ENCODE measurements at places on chromosomes 12 and 14.

DNA sequence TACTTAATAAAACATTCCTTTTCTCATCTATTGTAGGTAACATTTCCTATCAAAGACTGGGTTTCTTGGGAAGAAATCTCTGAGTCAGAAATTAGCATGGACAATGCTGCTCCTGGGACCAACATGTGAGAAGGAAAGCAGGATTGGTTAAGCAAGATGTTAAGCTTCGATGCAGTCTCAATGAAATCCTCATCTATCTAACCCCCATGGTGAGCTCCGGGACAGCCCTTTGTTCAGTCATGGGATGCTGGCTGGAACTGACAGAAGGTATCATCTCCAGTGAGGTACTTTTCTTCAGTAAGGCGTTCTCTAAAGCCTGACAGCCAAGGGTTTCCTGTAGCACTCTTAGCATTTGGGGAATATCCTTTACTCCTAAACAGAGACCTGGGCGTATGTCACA is 82.8 kb upstream of the SINHCAF start:
- DNase-seq = no peak

DNA sequence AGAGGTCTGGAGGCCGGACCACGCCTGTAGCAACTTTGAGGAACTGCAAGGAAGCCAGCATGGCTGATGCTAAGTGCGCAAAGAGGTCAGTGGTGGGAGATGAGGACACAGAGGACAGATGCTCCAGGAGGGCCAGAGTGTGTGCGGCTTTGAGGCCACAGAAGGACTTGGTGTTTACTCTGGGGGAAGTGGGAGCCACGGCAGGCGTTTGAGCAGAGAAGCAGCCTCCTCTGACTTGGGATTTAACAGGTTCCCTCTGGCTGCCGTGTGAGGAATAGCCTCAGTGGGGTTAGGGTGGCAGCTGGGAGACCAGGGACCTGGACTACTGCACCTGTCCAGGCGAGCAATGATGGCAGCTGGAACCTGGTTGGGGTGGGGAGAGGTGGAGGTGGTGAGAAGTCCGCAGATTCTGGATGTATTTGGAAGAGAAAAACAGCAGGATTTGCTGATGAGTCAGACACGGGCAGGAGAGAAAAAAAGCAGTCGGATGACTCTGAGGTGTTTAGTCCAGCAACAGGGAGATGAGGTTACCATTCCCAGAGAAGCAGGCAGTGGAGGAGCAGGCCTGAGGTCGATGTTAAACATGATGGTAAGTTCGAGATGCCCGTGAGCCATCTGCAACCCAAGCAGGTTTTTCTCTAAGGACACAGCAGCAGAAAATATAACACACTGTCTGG is 143.5 kb downstream of the SCARB1 start:
- DNase-seq = no peak

GRCh38 chr12:125064492-125064891 is 743 bp upstream of the AACS start:
- no peak for DNase-seq

- DNase-seq = no peak
These were observed 66.2 kb downstream of the PRMT8 start for GRCh38 chr12:3557116-3557697.

DNA sequence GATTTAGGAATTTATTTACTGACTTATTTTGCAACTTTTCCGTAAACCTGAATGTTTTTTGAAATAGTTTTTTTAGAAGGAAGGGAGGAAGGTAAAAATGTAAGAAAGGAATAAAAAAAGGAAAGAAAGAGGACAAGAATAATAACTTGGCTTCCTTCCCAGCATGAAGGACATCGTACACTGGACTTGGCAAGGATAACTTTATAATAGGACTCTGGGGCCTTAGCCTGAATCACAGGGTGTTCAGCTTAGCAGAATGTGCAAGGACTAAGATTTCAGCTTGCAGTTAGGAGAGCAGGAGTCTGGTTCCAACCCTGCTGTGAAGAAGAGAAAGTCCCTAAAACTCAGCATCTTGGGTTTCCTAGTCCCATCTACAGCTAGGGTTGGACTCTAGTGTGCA is 1053.3 kb downstream of the VRK1 start:
- DNase-seq = no peak

- DNase-seq = no peak
These were observed 575.2 kb upstream of the MDGA2 start for GRCh38 chr14:48250575-48250974.

DNA sequence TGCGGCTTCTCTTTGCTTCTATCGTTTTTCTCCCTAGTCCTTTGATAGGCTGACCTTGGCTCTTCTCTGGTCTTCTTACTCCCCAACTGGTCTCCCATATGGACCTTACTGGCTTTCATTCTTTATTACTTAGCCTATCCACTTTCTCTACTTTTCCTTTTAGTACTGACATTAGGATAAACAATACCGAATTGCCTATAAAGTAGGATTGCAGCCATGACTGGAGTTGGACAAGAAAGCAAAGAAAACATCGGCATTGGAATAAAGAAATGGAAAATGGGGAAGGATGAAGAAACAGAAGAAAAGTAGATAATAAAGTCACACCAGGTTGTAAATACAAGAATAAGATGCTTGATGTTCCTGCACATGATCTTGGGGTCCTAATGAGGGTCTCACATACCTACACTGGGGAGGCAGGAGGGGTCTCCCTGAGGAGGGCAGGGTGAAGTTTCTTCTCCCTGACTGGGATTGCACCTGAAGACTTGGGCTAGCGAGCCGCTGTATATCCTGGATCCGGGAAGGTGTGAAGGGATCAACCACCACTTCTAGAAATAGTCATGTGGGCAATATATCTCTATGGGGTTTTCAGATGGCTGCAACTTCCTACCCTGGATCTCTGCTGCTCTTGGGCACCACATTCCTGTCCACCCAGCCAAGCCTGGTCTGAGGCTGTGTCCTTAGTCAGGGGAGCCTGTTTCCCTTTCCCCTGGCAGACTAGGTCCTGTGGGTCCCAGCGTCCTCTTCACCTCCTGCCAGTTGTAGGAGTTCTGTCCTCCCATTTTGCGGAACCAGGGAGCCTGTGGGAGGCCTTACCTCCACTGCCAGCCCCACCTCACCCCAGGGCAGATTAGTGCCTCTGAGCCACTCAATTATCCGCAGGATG is 13.1 kb downstream of the NKX2-1 start:
- no peak for DNase-seq

DNA sequence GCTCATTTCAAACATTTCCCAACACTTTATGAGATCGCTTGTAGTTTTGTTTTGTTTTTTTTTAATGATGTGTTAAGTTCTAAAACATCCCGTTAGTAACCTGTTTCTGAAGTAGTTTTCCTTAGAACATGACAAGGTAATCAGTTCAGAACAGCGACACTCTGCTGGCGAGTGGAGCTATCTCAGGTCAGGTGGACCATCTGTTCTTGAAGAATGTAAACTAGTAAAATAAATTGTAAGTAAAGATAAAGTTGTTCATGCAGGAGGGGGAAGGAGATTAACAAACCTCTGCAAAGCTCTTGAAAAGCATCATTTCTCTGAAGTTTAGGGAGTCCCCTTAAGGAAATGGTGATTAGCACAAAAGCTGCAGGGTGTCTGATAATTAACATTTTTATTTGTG is 71.9 kb upstream of the DACT1 start:
- no peak for DNase-seq
